ENCODE measurements at places on chromosomes 1 and 21.

DNA sequence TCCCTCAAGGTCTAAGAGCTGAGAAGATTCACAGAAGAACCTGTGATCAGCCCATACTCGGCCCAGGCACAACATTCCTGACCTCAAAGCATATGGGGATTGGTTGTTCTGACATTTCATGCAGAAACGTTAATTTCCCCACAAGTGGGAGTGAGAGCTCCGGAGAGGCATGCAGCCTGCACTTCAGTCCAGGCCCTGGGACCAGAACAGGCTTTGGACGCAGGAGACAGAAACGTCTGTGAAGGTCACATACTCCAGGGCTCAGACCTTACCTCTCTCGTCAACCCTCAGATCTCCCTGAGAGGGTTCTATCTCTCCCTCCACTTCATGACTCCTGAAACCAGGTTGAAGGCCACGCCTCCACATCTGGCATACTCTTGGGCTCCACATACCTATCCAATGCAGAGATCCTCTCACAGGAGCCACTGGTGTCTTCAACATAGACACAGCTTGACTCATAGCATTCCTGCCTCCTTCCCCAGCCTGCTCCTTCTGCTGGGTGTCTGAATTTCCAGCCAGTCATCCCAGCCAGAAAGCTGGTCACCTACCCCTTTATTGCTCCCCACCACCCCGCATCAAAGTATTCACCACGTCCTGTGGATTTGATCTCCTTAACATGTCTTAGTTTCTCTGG lies 149.2 kb downstream of the OMA1 start:
- DNase-seq: no peak

DNA sequence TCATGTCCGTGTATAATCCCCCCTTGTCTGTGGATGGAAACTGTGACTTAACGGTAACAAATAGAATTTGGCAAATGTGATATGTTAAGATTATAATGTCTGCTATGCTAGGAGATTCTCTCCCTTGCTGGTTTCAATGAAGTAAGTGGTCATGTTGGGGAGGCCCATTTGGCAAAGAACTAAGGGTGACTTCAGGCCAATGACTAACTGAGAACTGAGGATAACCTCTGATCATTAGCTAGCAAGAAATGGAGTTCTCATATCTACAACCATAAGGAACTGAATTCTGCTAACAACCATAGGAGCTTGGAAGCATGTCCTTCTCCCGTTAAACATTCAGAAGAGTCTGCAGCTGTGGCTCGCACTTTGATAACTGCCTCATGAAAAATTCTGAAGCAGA lies 2.3 kb downstream of the IFI44L start:
- no peak for DNase-seq

DNA sequence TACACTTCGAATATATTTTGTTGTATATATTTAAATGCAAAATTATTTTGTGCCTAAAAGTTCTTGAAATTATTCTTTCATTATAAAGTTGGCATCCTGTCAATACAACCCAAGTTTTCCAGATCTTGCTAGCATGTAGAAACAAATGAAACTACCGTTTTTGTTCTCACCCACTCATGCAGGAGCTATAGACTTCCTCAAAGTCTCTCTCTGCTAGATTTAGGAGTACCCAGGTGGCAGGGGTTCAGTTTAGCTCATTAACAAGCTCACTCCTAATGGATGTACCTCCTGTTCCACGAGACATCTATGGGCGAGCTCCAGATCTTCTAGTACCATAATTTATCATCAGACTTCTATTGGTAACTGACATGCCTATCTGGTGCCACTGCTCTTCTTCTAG lies 390.2 kb upstream of the POU3F1 start:
- no peak for DNase-seq

GRCh38 chr1:31626223-31627207 lies 9.0 kb downstream of the HCRTR1 start:
- no peak for DNase-seq

DNA sequence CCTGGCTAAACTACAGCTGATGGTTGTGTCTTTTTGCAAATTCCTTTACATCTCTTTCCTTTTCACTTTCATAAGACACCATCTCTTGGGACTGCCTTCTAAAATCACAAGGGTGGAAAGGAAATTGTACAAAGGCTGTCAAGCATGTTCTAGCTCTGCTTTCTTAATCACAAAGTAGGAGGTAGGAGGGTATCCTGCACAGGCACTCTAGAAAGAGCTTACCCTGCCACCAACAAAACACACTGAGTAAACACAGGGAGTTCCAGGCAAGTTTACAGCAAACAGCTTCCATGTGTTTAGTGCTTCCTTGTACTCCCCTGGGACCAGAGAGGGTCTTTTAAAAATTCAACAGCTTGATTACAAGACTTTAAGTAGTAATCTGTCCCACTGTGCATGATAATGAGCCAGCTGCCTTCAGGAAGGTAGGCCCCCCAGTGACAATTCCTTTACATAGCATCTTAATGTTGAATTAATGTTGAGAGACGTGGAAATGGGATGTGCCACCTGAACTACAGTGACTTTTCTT lies 2.4 kb downstream of the PLPP3 start:
- no peak for DNase-seq

DNA sequence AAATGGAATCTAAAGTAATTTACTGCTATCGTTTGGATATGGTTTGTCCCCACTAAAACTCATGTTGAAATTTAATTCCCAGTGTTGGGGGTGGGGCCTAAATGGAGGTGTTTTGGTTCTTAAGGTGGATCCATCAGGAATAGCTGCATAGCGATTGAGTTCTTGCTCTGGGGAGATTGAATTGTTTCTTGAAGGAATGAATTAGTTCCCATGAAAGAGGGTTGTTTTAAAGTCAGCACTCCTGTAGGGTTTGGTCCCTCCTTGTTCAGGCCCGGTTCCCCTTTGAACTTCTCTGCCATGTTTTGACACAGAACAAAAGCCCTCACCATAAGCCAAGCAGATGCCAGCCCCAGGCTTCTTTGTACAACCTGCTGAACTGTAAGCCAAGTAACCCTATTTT lies 170.9 kb downstream of the COL11A1 start:
- DNase-seq: no peak
